ENCODE measurements at places on chromosomes 6 and 20.

GRCh38 chr6:84356907-84357306 lies 129.5 kb upstream of the CEP162 start:
- DNase-seq: no peak

- no peak for DNase-seq
These were observed 4.9 kb downstream of the SLC22A2 start for GRCh38 chr6:160253714-160254113.

DNA sequence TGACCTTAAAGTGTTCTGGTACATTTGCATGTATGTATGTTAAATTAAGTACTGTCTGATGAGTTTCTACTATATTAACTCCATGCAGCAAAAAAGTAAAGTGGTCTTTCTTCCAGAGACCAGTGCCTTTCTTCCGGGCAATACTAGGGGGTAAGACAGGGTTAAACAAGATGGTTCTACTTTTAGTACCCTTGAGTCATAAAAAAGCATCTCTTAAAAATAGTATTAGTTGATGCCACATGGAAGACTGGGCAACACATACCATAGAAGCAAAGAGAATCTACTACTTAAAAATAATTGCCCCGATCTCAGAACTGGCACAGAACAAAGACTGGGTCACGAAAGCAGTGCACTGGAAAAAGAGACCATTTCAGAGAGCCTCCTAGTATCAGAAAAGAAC lies 66.2 kb downstream of the SESN1 start:
- no peak for DNase-seq

GRCh38 chr6:79377047-79377446 lies 142.6 kb upstream of the HMGN3 start:
- no peak for DNase-seq

DNA sequence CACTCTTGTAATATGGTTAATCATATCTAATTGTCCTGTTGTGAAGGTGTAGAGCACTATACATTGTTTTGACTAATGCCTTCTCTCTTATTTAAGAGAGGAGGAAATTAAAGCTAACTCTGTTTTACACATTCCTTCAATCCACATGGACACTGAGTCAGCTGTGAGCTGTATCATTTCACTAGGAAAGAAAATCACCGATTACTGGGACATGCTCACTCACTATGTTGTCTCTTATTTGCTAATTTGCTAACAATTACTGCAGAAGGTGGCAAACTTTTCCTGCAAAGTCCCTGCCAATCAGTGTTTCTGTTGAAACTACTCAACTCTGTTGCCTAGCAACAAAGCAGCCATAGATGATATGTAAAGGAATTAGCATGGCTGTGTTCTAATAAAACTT lies 98.2 kb downstream of the BCAS1 start:
- no peak for DNase-seq

DNA sequence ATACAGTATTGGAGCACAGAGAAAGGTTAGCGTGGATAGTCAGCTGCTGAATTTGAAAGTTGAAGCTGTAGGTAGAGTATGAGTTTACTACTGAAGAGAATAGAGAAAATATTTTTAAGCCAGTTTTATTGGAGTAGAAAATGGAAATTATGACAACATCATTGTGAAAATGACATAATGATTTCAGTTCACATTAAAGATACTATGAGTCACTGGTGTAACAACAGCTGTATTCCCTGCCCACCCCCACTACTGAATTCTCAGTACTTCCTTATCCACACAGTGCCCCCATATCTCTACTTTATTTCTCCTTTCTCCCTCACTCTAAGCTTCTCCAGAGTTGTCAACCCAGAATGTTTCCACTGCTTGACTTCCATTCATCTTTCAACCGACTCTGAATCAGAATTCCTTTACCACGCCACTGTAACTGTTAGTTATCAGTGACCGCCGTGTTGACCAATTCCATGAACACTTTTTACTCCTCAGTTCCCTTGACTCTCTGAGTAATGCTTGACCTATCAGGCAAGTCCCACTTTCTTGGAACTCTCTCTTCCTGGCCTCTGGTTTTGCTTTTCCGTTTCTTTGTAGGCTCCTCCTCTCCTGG lies 139.6 kb downstream of the AIG1 start:
- DNase-seq: no peak

- DNase-seq: no peak
These were observed 48.0 kb downstream of the NFATC2 start for GRCh38 chr20:51494241-51495110.

GRCh38 chr6:96468681-96469224 lies 52.9 kb upstream of the UFL1 start:
- DNase-seq: no peak

- DNase-seq: no peak
These were observed 301.2 kb upstream of the SGK1 start for GRCh38 chr6:134619077-134619476.

DNA sequence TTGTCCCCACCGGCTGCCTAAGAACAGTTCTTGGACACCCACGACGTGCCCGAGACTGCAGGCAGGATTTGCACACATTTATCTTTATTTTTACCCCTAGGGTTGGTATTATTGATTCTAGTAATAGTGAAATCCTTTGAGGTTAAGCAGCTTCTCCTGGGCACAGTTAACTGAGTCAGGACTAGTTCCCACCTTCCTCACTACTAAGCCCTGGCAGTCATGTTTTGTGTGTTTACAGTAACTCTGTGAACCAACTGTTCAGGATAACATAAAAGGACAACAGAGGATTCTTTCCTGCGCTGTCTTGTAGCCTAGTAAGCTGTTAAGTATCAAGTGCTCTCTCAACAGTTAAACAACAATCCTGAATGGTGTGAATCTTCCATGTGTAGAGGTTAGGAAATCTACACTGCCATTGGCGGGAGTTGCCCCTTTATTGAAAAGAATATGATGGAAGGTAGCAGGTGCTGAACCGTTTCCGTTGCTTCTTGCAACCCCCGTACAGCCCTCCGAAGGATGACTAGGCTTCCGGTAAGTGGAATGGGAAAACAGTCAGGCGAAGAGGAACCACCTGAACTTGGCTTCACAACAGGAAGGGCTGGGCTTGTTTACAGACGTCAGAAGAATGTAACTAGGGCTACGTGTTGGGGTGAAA lies 979 bp upstream of the SOD2 start:
- DNase-seq: peak; percentile 11

GRCh38 chr6:117449549-117450439 lies 24.1 kb upstream of the ROS1 start:
- peak; percentile 7 for DNase-seq

DNA sequence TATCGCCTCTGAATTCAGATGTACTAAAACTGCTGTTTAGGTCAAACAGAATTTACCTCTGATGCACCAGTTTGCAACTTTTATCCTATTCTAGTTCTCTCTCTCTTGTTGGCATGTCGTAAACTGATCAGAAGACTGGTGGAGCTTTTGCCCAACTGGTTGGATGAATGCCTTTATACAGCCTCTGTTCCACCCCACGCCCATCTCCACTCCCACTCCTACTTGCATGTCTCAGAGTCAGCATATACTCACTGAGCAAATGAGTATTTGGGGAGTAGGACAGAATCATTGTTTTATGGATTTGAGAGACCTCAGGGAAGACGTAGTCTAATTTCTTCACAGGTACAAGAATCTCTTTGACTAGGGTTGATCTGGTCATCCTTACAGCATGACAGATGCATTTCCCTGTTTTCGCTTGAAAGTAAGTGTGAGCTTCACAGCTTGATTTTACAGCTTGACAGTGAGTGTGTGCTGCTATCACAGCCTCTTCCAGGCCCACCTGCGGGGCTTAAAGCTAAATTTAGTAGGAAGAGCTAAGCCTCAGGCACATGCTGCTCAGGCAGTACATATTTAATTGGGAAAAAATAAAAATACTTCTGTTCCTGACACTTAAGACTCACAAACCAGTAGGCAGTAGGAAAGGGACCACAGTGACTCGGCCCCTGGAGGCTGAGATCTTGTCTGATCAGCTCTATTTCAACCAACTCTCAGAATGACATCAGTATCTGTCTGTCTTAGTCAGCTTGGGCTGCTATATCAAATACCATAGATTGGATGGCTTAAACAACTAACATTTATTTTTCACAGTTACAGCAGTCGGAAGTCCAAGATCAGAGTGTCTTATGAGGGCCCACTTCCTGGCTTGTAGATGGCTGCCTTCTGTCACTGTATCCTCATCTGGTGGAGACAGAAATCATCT lies 30.4 kb downstream of the TRMT6 start:
- DNase-seq: no peak

DNA sequence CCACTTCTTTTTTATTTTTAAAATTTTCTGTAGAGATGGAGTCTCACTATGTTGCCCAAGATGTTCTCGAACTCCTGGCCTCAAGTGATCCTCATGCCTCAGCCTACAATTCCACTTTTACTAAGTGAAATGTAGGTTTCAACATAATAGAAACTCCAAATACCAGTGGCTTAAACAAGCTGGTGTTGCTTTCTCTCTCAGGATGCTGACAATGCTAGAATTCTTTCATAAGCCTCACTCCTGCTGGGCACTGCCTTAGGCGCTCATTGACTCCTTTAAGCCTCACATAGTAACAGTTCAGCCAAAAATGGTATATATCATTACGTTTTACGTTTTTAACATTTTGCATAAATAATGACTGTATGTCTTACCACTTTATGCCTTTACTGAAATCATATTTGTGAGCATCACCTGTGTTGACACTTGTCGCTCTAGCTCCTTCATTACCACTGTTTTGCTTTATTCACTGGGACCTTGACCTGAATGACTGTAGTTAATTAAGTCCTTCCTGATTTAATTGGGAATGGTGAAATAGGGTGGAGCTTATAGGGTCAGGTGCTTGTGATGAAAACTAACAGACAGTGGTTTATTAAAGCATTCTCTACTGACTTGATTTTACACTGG lies 3.9 kb upstream of the CST9 start:
- no peak for DNase-seq

DNA sequence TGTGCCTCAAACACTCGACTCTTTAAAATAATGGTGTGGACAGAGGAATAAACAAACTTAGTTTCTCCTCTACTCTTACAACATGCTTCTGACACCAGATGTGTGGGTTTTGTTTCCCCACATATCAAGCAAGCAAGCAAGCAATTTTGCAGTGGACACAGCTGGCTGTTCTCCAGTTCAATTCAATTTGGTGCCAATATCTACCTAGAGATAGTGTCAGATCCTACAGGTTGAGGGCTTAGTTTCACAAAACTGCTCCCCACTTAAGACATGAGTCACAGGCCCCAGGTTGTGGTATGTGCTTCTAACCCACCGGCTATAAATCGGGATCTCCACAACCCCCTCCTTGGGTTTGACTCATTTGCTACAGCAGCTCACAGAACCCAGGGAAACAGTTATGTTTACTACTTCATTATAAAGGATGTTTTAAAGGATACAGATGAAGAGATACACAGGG lies 131.4 kb upstream of the TRAF3IP2 start:
- no peak for DNase-seq

GRCh38 chr20:24763386-24764026 lies 185.6 kb upstream of the CST7 start:
- DNase-seq: no peak

DNA sequence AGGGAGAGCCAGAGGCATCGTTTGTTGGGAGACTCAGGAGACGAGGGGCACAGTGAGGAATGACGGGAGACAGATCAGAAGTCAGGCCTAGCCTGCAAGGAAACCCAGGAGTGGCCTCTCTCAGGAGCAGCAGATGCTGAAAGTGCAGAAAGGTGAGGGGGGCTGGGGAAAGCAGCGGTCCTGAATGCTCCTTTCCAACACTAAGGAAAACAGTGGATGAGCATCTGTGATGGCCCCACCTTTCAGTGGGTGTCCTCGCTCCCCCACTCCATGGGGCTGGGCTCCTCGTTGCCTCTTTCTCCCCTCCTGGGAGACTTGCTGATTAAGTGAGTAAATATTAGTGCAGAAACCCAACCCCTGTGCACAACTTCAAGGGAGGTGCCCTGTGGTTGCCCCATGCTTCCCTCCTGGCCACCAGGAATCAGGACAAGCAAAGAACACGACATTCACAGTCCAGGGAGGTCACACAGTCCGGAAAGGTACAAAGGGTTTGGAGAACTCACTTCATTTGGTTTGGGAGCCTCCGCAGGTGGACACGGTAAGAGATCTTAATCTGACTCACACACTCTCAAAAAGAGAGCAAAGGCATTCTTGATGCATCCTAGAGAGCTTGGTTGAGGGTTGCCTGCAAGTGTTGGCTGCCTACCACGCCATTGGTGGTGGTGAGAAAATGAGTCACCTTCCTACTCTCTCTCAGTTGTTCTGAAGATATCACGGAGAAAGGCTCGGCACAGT lies 9.7 kb upstream of the BPIFB1 start:
- no peak for DNase-seq
